Naive B cell (primary cell): ENCODE measurements at places on chromosomes 3 and 15. TPM values are rescaled to one million over a fixed set of nuclear protein-coding genes. Genes with fewer than 3 reads are reported as not detected.

SOX14 gene
- polyA plus RNA-seq: not detected

- no peak for DNase-seq
These were observed 38.0 kb upstream of the TKT start for GRCh38 chr3:53293867-53294266.

STARD9 gene
- polyA plus RNA-seq: 0.56 TPM

GRCh38 chr3:108221911-108222852, at the start of gene IFT57:
Gene IFT57, minus strand, starts transcription at chr3:108222424. Its CDS starts 102 bp downstream, at chr3:108222322.
- peak; percentile 99 for DNase-seq

NR1I2 gene
- polyA plus RNA-seq: 0.65 TPM

CEMIP gene
- polyA plus RNA-seq: not detected

GOLGA6A gene
- not detected for polyA plus RNA-seq

DNA sequence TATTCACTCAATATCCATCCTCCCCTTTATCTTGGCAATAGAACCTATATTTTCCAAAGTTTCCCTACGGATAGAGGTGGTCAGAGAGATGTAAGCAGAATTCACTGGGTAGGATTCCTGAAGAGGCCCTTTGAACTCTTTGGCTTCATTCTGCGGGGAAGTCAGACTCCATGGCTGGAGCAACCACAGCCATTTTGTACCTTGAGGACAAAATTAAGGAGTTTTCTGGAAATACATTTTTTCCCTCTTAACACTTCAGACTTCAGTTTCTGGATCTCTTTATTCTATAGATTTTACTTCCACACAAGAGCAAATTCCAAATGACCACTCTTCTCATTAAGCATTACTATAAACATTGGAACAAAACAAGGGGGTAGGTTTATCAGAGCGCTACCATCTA, 43.3 kb downstream of the ADAMTS9 start:
- no peak for DNase-seq
